Left renal pelvis (tissue), 4 donors: ENCODE measurements at places on chromosomes 2 and 18.

GRCh38 chr18:51767293-51767692 lies 569.8 kb upstream of the MEX3C start:
- DNase-seq = no peak

DNA sequence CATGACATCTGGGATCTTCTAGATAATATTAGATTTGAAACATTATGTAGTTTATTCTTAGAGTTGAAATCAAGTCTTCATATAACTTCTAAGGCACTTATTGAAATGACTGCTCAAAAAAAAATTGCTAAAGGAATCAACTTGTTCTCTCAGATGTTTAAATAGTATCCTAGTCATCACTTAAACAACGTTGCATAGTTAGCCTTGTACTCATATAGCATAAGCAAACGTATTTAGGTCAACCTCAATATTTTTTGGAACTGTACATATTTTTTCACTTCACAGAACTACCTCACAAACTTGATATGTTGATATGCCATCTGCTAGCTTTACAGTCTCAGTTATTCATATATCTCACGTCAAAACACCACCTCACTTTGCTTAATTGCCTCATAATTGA lies 47.1 kb upstream of the CREB1 start:
- DNase-seq = no peak

DNA sequence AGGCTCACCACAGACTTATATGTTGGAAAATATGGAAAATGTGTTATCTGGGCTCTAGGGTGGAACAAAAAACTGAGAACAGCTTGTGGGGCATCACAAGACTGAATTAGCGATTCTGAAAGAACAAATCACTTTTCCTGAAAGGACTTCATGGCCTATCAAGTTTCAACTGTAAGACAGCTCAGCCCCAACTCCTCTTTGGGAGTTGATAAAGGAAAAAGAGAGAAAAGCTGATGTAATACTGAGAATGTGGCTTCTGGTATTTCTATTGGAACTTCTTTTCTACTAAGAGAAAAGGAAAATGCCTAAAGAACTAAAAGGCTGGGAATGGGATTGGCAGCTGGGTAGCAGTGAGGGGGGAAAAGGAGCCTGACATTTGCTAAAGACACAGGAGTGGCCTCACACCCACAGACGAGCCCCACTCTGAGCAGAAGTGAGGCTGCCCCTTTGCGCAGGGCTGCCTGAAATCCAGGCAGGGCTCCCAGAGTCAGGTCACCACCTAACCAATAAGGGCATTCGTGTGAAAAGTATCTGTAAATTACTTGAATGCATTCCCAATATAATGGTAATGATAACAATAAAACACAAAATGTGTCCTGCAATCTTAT lies 75.6 kb downstream of the LRP2 start:
- DNase-seq = no peak

DNA sequence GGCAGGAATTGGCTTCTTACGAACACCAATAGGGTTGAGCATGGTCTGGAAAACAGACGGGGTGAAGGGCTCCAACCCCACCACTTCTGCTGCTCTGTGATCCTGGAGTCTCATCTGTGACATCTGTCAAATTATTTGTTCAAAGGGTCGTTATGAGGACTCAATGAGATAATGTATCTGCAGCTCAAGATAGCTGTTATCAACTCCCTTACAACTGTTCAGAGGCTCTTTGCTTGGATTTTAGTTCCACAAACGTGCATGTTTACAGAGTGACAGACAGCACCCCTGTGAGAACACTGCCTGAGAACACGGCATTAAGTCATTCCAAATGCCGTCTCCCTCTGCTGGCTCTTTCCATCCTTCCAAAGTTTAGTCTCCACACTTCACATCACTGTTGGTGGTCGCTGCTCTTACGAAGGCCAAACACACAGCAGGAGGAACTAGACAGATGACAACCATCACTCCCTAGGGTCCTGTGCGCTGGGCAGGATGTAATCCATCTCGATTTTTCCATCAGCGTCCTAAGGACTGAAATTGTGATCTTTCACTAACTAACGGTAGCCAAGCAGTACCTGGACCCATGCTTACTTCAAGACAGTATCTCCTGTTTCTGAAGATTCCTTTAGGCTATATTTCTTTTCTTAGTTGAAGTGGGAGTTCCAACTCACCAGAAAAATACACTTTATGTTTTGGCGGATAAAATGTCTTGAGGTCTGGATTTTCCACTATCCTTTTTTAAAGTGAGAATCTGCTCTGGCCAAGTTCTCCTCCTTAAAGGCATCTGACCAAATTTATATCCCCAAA lies 220.3 kb downstream of the ANAPC1 start:
- DNase-seq = no peak

DNA sequence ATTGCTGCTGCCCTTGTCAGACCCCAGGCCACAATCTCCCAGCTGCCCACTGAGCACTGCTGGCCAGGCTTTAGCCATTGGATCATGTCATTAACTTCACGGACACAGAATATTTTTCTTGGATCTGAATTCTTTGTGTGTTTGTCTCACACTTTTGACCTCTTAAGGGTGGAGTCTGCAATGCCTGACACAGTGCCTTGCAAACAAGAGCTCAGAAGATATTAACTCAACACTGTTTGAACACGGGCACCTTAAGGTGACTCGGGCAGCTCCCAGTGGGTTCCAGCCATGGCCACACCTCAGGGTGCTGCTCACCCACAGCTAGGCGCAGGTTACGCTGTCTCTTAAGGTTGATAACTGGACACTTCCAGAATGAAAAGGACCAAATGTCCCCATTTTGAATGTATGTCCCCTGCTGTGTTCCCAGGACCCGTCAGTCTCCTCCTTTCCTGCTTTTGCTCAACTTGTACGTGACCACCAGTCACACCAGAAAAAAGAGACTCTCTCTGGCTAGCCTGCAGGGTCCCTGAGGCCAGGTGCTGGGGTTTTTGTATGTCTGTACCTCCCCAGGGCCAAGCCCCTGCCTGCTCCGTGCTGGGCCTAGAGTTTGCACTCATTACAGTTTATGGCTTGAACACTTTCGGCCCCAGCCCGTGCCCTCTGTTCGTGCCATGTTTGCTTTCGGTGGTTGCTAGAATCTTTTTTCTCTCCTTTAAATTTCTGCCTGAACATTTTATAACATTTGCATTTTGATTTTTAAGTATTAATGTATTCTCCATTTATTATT lies 33.4 kb upstream of the TMEM131 start:
- no peak for DNase-seq

- DNase-seq = no peak
These were observed 126.2 kb upstream of the CAB39 start for GRCh38 chr2:230586328-230586982.

DNA sequence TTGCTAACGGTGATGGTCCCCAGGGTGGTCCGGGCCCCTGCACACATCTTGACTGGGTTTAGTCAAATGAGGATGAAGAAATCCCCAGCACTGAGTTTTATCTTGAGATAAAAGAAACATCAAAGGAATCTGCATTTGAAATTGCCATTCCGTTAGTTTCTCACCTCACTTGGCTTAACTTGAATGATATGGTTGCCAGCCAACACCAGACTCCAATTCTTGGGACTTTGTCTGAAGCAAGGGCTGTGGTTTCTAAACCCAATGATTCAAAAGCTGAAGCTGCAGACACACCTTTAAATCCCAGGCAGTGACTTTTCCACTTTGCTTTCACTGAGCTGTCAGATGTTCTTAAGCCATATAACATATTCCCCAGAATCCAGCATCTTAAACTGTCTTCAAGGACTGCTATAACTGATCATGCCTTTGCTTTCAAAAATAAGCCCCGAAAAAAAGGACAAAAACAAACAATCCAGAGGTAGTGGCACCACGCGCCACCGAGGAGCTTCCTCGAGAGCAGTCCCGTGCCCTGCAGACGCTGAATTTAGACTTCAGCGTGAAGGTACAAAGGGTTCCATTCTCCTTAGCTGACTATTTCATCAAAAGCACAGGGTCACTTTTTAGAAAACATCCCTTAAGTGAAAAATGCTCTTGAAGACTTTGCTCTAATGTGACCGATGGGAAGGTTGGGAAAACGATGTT lies 189.3 kb downstream of the HDAC4 start:
- no peak for DNase-seq

GRCh38 chr2:187369471-187369870 lies 78.6 kb downstream of the CALCRL start:
- DNase-seq = no peak

- no peak for DNase-seq
These were observed 99.6 kb downstream of the ADD2 start for GRCh38 chr2:70668432-70668831.

DNA sequence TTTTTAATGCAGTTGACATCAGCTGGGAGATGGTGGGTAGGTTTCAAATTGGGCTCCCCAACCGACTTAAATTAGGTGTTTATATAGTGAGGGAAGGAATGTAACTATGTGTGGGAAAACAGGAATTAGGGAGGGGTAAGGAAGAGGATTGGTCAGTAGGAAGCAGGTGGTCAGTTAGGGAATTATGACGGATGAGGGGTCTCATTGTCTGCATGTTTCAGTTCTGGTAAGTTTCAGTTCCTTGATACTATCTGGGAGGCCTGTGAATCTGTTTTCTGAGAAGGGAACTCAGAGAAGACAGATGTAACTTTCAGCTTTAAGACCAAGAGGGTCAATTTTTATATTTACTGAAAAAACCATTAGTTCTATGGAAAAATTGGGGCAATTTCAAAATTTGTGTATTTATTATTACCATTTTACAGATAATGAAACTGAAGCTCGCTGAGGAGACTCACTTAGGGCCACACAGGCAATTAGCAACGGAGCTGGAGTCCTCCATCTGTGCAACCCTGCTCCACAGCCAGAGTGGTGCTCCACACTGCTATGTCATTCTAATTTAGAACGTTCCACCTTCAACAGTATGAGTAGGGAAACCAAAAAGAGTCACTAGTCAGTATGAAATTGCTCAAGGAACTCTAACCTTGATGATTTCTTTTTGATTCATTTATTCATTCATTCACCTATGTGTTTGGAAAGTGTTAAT lies 36.0 kb upstream of the CCDC195 start:
- DNase-seq = no peak

GRCh38 chr2:160941290-160941846 lies 218.9 kb upstream of the TANK start:
- no peak for DNase-seq

DNA sequence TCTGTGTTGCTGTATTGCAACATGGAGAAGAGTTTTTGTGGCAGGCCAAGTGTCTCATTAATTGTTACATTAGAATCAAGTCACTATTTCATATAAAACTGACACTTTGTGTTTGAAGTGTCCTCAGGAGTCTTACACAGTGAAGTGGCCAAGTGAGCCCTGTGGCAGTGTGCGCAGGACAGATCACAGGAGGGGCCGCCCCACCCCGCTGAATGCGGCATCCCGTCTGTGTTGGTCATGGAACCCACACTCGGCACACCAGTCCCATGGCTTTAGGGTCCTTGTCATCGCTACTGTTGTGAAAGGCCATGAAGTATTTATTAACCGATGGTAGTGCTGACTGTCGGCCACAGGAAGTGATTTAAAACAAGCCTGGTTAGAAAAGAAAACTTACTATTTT lies 144.7 kb upstream of the NFATC1 start:
- DNase-seq = no peak

DNA sequence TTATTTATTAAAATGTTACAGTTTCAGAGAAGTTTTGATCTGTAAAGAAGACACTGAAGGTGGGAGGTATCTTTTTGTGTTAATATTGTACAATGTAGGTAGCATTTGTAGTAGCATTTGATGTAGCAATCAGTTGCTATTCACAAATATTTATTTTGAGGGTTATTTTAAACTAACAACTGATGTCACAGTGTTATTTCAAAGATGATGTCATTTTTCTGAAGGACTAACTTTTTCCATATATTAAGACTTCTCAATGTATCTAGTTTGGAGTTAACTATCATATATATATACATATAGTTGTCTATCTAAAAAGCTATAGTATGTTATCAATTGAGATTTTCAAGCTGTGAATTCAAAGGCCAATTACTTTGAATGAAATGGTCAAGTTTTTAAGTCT lies 1003.3 kb downstream of the DSC3 start:
- DNase-seq = no peak

- DNase-seq = no peak
These were observed 6.5 kb downstream of the TMEM163 start for GRCh38 chr2:134712299-134712698.

- no peak for DNase-seq
These were observed 436.4 kb downstream of the FBXO15 start for GRCh38 chr18:73711256-73711655.

DNA sequence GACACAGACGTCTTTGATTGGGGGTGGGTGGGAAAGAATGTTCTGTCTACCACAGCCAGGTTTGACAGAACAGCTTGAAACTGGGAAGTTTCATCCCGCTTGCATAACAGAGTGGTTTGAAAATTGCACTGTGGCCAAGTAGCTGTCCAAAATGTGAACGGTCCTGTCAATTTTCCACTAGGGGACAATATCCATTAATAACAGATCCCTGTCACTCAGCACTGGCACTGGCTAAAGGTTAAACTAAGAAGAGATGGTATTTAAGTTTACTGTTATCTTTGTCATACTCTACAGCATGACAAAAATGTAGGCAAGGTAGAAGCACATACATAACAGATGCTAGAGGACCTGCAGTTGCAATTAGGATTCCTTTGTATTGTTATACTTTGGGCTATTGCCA lies 55.6 kb upstream of the ACMSD start:
- no peak for DNase-seq

- no peak for DNase-seq
These were observed 51.1 kb downstream of the CTIF start for GRCh38 chr18:48589797-48590519.

DNA sequence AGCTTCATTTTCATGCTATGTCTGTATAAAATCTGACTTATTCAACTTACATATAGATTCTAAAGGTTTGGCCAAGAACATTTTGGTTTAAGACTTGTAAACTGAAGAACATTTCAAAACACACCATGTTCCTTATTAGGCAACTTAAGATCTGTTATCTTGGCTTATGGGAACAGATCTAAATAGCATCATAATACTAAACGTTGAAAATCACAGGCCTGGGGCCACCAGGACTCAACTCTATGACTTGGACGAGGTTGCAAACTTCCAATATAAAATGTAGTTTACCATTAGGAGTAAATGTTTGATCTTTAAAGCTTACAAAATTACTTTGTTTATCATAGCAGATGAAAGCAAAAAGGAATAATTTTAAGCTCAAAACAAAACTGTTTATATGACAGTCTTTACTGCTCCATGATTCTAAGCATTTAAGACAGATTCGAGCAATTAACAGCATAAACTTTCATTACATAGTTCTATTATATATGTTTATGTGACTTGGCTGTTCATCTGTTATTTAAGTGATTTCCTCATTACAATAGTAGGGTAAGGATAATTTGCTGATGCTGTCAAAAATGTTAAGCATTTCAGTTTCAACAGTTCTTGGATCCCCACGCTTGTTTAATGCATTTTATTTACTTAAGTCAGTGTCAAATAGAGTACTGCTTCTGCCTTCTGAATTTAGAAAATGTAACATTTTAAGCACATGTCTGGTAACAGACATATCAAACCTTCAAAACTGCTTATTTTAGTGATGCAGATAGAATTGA lies 8.3 kb downstream of the TCF4 start:
- DNase-seq = no peak

DNA sequence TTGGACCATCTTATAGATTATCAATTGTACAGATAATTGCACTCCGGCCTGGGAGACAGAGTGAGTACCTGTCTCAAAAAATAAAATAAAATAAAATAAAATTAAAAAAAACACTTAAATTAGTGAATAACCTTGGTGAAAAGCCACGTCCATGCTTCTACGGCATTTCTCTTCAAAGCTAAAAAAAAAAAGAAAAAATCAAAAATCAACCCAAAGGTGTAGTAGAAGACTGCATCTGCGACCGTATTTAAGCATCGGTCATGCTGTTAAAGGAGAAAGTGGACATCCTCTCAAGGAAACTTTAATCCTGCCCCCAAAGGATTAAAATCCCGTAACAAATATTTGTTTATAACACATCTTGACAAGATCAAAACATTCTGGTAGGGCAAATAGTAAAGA lies 350 bp upstream of the RNF138 start:
- no peak for DNase-seq

GRCh38 chr2:64601034-64601754 lies 52.5 kb downstream of the SERTAD2 start:
- no peak for DNase-seq
